AG09309 (cell line): ENCODE measurements at places on chromosomes 1 and 21.

DNA sequence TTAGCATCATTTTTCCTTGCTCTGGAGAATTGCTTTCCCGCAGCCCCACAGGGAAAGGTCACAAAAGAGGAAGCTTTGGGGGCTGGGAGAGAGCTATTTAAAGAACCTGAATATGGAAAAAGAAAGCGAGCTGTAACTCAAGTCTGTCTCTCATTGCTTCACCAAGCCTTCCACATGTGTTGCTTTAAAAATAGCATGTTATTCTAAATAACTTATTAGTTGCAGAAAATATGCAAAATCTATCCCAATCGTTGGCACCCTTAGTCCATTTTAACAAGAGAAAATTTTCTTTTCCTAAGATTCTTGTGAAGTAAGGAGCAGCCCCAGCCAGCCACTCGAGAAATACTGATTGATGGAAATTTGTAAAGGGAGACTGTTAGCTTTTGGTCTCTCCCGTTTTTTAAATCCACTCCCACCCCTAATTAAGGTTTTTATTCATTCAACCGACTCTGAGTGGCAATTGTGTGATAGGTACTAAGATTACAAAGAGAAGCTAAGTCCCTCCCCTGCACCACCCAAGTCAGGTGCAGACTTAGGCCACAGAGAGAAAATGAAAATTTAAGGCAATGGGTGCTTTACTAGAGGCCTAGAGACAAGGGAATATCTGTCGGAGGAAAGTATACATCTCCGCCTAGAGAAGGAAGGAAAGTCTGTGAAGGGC lies 802 bp downstream of the CYP4X1 start:
- DNase-seq, result no peak

DNA sequence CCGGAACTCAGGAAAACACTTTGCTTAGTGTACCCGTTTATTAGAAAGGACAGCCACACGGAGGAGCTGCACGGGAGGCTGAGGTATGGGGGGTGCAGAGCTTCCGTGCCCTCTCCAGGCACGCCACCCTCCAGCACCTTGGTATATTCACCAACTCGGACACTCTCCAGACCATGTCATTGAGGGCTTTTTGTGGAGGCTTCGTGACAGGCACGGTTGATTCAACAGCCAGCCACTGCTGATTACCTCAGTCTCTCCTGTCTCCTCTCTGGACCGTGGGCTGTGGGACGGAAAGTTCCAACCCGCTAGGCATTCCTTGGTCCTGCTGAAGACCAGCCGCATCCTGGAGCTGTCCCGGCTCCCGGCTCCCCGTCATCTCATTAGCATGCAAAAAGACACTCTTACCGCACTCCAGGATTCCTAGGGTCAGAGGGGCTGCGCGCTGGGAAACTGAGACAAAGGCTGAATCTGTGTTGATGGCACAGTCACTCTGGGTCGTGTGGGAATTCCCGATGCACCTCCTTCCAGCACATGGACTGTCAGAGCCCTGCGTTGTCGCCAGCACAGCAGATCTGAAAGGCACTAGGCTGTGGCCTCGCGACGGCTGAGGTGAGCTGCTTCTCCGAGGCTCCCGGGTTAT lies 65.6 kb downstream of the PRKCZ start:
- DNase-seq, result no peak

GRCh38 chr1:45246760-45247159 lies 40.4 kb upstream of the ZSWIM5 start:
- peak; percentile 73 for DNase-seq

- no peak for DNase-seq
Observed at GRCh38 chr1:177023726-177024125, 140.8 kb downstream of the ASTN1 start.

DNA sequence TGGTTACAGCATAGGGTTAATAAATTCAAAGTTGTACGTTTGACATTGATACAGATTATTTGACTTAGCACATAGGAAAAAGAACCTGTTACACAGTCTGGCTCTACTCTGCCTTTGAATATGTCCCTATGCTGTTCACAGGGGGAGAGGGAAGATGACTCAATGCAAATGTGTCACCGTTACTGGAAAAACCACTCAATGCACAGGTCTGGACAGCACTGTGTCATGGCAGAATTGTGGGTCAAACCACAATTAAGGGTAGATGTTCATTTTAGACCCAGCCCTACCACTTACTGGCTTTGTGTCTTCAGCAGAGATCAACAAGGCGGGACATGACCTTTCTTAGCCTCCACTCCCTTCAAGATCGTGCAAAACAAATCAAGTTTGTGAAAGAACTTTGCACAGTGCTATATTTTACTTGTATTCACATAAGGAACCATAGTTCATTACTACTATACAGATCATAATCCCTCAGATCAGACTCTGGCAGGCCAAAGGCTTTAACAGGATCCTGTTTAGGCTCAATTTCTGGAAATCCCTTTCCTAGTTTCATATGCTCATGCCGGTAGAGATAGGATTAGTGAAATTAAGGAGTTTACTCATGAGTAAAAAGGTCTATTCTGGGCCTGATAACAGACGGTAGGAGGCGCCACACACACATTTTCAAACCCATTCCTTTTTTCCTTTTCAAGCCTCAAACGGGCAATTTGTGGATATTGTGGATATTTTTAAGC lies 22.1 kb downstream of the EIF2D start:
- no peak for DNase-seq

DNA sequence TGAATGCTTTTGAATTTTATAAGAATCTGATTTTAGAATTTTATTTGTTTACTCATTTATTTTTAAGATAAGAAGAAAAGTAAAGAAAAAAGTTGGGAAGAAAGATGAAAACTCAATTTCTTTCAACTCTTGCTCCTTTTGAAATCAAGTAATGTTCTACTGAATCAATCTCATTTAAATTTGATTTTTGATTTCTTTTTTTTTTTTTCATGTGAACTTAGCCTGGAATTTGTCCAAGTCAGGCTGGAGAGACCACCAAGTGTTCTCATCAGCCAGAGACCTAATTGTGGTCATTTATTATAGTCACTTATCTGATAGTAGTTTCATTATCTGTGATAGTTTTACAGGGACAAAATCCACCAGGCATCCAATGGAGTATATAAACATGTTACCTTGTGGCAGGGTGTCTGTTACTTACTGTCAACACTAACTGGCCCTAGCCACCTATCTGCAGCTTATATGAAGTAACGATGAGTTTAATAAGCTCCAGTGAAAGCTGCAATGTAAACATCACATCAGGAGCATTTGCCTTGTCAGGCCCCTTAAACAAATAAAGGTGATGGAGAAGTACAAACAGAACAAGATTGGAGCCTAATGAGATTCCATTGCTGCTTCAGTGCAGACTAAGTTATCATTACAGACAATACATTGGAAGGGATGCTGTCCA lies 39.2 kb downstream of the HLX start:
- no peak for DNase-seq

- no peak for DNase-seq
Observed at GRCh38 chr1:119603695-119604094, 44.4 kb downstream of the ZNF697 start.

- DNase-seq, result no peak
Observed at GRCh38 chr1:107949467-107950253, 15.3 kb downstream of the VAV3 start.

GRCh38 chr1:116940814-116941599 lies 31.3 kb downstream of the PTGFRN start:
- no peak for DNase-seq

DNA sequence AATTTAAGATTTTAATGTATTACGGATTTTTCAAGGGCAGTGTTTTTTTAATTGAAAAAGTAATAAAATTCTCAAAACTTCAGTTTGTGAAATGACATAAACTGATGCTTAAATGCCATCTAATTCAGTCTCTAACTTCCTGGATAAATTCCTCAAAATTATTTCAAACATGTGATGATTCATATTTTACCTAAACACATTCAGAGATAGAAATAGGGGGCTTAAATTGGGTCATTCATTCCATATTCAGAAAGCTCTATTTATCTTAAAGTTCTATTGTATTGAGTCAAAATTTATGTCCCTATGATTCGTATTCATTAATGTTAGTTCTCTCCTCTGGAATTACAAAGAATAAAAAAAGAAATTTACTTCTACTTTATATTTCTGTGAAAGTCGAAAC lies 713.6 kb upstream of the CHRM3 start:
- no peak for DNase-seq

GRCh38 chr1:182348961-182349747 lies 42.4 kb downstream of the GLUL start:
- peak; percentile 11 for DNase-seq

DNA sequence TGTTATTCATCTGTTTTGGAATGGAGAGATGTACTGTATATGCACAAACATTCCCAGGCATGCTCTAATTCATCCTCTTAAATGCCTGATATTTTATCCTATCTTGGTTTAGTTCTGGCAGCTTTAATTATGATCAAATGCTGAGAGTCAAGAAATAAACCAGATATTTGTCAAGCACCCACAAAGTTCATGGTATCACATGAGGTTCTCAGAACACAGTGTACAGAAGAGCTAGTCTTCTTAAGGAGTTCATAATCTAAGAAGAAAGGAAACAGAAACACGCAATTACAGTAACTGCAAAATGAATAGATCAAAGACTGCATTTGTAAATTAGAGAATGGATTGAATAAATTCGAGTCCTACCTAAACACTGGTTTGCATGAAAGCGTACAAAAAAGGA lies 58.3 kb upstream of the KCNH1 start:
- DNase-seq, result no peak

DNA sequence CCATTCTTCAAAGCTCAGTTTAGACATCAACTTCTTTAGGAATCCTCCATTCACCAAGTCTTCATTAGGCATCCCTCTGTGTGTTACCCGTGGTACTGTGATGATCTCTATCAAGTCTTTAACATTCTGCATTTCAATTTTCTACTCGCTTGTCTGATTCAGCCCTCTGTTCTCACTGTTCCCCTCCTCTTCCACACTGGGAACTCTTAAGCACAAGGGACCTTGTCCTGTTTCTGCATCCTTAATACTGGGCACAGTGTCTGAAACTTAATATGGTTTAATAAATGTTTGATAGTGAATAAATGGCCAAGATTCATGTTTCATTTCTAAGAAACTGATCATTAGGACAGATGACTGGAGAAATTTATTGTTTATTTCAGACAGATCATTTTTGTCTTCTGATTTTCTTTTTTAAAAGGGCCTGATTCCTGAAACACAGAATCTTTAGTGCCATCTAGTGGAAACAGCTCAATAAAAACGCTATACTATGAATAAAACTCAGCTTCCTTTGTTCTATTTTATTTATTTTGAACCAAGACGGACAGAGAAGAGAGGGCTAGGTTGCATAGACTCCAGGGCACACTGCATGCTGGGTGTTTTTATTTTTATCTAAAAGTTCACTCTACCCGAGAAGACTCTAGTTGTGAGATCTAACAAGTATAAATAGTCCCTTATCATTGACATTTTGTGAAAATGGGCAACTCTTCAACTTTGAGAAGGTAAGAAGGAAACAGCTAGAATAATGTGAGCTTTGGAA lies 7.0 kb upstream of the TRIM45 start:
- no peak for DNase-seq

DNA sequence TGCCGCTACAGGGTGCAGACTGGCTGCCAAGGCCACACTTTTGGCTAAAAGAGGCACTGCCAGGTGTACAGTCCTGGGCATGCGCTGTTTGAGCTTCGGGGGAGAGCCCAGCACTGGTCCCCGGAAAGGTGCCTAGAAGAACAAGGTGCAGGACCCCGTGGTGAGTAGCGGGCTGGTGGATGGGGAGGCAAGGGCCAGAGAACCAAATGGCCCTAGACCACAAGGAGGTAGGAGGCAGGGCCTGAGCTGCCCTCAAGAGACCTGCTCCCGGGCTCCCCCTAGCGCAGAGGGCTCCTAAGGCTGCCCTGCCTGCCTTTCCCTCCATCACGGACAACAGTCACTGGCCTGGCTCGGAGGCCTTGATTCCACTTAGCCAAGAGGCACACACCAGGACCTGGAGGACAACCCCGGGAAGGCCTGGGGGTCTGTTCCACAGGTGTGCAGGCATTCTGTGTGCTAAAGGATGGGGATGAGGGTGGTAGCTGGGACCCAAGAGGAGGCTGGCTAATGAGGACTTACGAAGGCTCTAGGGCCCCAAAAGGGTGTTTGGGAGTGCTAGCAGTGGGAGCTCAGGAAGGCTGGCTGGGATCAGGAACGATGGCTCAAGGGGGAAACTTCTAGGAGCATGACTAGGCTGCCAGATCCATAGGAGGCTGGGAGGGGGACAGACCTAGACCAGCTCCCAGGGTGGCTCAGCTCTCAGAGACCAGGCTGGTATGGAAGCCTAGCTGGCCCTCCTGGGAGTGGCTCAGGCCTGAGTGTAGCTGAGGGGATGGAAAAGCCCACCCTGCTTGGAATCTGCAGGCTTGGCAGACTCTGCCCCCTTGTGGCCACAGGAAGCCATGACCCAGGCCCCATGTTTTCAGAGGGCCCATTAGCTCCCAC lies 742 bp downstream of the ARTN start:
- no peak for DNase-seq

DNA sequence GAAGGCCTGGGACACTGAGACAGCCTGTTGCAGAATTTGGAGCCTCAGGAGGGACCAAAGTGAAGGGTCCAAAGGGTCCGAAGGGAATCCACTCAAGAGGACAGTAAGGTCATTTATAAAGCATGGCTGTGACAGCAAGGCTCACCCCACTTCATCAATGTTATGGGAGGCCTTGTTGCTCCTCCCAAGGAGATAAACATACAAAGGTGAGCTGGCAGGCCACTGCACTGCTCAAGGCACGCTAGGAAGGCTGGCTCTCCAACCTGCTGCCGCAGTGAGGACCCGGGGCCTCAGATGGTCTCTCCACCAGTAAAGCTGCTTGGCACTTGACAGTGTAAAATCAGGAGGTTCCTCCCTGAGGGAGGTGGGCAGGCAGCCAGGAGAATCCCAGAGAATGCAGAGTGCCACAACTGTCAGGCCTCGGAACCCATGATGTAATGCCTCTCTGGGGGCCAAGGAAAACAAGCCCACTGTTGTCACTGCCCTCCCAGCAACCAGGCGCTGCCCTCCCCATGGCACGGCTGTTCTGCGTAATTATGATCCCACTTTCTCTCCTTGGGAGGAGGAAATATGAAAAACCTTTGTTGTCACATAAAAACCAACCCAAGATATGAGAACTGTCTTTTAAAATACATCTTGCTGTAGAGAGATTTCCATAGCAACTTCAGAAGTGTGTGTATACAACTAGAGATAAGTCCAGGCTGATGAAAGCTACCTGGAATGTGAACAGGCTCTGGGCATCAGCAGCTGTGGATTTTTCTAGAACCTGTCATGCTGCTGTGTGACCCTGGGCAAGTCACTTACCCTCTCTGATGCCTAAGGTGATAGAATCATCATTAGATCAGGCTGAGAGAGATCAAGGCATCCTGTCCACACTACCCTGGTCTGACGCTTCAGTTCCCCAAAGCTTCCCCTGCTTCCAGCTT lies 102.5 kb downstream of the KCNN3 start:
- DNase-seq, result no peak

GRCh38 chr1:244865028-244865371 lies 657 bp upstream of the HNRNPU start:
- no peak for DNase-seq
